ENCODE measurements at places on chromosomes 1 and 21. TPM values are rescaled to one million over a fixed set of nuclear protein-coding genes. Genes with fewer than 3 reads are reported as not detected.

GRCh38 chr1:48070396-48070750 lies 73.2 kb upstream of the TRABD2B start:
- no peak for DNase-seq
- no peak overlapping the region for H3K27ac ChIP-seq
- H3K4me1 ChIP-seq = no peaks in the 10 kb centered on the region
- no peaks in the 10 kb centered on the region for H3K36me3 ChIP-seq
- peaks cover 8% of the 10 kb centered on the region for H3K27me3 ChIP-seq

DNA sequence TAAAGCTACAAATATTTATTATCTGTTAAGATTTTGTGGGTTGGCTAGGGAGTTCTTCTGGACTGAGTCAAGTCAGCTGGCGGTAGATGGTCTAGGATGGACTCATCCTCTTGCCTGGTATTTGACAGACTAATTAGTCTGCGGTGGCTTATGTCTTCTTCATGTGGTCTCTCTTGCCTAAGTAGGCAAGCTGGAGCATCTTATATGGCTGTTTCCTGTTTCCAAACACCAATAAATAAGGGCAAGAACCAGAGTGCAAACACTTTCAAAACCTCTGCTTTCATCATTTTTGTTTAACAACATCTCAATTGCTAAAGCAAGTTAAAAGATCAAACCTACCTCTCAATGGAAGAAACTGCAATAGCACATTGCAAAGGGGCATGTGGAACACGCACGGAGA lies 484.8 kb downstream of the PTPRC start:
- H3K4me1 ChIP-seq = no peaks in the 10 kb centered on the region
- no peaks in the 10 kb centered on the region for H3K36me3 ChIP-seq
- no peaks in the 10 kb centered on the region for H3K27me3 ChIP-seq
- H3K27ac ChIP-seq = no peak overlapping the region
- peak; percentile 10 for DNase-seq

- no peak overlapping the region for H3K4me3 ChIP-seq
- peak; percentile 77 for DNase-seq
- H3K36me3 ChIP-seq = no peaks in the 10 kb centered on the region
Measured at GRCh38 chr1:22665752-22666151, 12.7 kb downstream of the C1QB start.

GRCh38 chr21:45655124-45655523 lies 11.6 kb downstream of the PCBP3 start:
- no peaks in the 10 kb centered on the region for H3K27me3 ChIP-seq
- no peaks in the 10 kb centered on the region for H3K4me1 ChIP-seq
- H3K36me3 ChIP-seq = no peaks in the 10 kb centered on the region

DNA sequence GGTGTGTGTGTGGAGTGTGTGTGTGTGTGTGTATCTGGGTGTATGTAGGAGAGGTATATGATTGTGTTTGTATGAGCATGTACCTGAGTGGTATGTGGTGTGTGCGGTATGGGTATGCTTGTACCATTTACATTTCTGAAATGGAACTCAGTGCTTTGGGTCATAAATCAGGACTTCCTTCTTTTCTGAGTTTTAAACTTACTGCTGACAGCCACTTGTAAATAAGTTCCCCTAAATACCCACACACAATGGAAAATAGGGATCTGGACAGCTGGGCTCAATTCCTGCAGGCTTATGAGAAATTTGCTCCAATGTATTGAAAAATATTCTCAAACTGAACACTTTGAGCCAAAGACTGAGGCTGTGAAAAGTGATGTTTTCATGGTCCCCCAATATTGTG lies 293.6 kb downstream of the HLX start:
- H3K36me3 ChIP-seq = no peaks in the 10 kb centered on the region
- no peak for DNase-seq
- H3K4me3 ChIP-seq = no peak overlapping the region
- H3K27ac ChIP-seq = no peak overlapping the region
- H3K4me1 ChIP-seq = no peaks in the 10 kb centered on the region

- no peaks in the 10 kb centered on the region for H3K36me3 ChIP-seq
- DNase-seq = no peak
- H3K4me3 ChIP-seq = no peak overlapping the region
- no peaks in the 10 kb centered on the region for H3K27me3 ChIP-seq
- H3K27ac ChIP-seq = peak overlapping the region; percentile 2
Measured at GRCh38 chr1:66282891-66283621, 250.9 kb upstream of the SGIP1 start.

DNA sequence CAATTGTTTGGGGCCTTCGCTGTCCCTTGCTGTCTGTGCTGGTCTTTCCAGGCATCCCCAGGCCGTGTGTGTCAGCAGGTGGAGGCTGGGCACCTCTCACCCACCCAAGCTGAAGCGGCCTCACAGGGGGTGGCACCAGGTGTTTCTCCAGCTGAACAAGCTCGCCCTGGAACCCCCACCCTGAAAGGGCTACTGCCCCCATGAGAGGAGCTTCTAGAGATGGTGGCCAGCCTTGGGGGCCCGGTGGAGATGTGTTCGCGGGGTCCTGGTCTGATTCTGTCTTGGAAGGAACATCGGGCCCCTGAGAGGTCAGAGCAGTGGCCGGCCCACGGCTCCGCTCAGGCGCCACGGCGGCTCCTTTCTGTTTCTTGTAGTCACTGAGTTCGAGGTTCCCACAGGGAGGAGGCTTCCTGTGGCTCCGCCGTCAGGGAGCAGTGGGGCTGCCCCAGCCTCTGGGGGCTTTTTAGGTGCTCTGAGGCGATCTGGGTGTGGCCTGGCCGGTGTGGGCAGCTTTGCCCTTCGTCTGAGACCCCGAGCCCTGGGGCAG lies 46.9 kb downstream of the SKI start:
- no peak for DNase-seq
- peak overlapping the region; percentile 72 for H3K27ac ChIP-seq
- H3K27me3 ChIP-seq = no peaks in the 10 kb centered on the region
- H3K36me3 ChIP-seq = no peaks in the 10 kb centered on the region
- peaks cover 100% of the 10 kb centered on the region for H3K4me1 ChIP-seq

DNA sequence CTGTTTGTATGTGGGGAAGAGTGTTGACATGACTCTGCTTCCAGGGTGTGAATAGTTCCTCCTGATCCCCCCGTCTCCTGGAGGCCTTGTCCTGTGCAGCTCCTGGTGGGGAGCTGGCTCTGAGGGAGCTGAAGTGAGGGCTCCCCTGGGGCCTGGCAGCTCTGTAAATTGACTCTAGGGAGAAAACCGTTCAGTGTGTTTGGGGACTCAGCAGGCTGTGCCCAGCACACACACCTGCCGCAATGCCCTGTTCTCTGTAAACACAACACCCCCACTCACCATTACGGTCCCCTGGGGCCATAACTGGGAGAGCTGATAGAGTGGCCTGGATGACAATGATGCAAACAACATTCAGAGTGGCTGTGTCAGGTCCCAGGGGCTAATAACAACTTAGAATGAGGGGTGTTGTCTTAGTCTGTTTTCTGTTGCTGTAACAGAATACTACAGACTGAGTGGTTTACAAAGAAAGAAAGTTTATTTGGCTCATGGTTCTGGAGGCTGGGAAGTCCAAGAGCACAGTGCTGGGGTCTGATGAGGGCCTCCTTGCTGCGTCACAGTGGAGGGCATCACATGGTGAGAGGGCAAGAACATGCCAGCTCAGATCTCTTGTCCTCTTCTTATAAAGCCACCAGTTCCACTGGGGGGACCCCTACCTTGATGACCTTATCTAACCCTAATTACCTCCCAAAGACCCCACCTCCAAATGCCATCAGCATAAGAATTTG lies 15.3 kb downstream of the ADORA1 start:
- no peaks in the 10 kb centered on the region for H3K27me3 ChIP-seq
- H3K27ac ChIP-seq = no peak overlapping the region
- H3K36me3 ChIP-seq = no peaks in the 10 kb centered on the region
- no peak for DNase-seq
- no peak overlapping the region for H3K4me3 ChIP-seq

- peaks cover 100% of the 10 kb centered on the region for H3K36me3 ChIP-seq
- no peak for DNase-seq
- H3K4me3 ChIP-seq = no peak overlapping the region
- H3K27me3 ChIP-seq = no peaks in the 10 kb centered on the region
- H3K27ac ChIP-seq = no peak overlapping the region
- no peaks in the 10 kb centered on the region for H3K4me1 ChIP-seq
Measured at GRCh38 chr1:169858467-169858866, 35.2 kb downstream of the SCYL3 start.

- no peak for DNase-seq
- H3K36me3 ChIP-seq = no peaks in the 10 kb centered on the region
- no peak overlapping the region for H3K4me3 ChIP-seq
- no peak overlapping the region for H3K27ac ChIP-seq
- H3K27me3 ChIP-seq = no peaks in the 10 kb centered on the region
Measured at GRCh38 chr1:152182944-152183361, 23.9 kb upstream of the RPTN start.

DNA sequence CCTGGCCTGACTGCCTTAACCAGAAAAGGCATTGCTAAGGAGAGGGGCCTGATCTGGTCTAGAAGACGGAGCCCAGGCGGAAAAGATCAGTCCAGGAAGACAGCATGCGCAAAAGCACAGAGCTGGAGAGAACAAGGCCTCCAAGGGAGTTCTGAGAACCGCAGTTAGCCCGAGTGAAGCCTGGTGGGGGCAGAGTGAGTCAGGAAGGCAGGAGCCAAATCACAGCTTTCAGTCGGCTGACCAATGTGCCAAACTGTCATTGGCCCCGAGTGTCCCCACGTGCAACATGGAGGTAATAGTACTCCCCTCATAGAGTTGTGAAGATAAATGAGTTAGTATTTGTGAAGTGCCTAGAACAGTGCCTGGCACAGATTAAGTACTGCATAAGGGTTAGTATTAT lies 1.2 kb upstream of the TSPAN2 start:
- no peaks in the 10 kb centered on the region for H3K36me3 ChIP-seq
- no peak overlapping the region for H3K4me3 ChIP-seq
- peaks cover 6% of the 10 kb centered on the region for H3K27me3 ChIP-seq
- peak overlapping the region; percentile 89 for H3K27ac ChIP-seq
- no peak for DNase-seq
- H3K4me1 ChIP-seq = peaks cover 38% of the 10 kb centered on the region

- no peaks in the 10 kb centered on the region for H3K36me3 ChIP-seq
- H3K27me3 ChIP-seq = no peaks in the 10 kb centered on the region
- H3K4me3 ChIP-seq = no peak overlapping the region
- no peaks in the 10 kb centered on the region for H3K4me1 ChIP-seq
- no peak for DNase-seq
- no peak overlapping the region for H3K27ac ChIP-seq
Measured at GRCh38 chr21:32122082-32122481, 156.8 kb downstream of the MIS18A start.

DNA sequence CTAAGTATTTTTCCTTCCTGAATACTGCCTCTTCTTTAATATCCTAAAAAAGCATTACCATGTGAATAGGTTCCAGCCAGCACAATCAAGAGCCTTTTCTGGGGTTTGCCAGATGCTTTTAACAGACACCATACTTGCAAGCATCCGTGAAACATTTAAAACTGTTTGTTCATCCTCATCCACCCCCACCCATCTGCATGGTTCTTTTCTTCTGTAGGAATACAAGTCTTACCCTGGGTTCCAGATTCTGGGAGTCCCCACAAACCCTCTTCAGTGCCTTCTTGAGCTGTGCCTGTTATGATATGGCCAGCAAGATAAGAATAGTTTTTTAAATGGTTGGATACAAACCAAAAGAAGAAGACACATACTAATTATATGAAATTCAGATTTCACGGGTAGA lies 354.9 kb upstream of the PLXNA2 start:
- no peak for DNase-seq
- H3K36me3 ChIP-seq = no peaks in the 10 kb centered on the region
- H3K4me1 ChIP-seq = no peaks in the 10 kb centered on the region
- no peak overlapping the region for H3K27ac ChIP-seq
- no peak overlapping the region for H3K4me3 ChIP-seq

- no peak overlapping the region for H3K27ac ChIP-seq
- H3K4me3 ChIP-seq = no peak overlapping the region
Measured at GRCh38 chr1:3316340-3316943, 138.0 kb upstream of the ARHGEF16 start.

- peaks cover 22% of the 10 kb centered on the region for H3K36me3 ChIP-seq
- no peaks in the 10 kb centered on the region for H3K4me1 ChIP-seq
- no peaks in the 10 kb centered on the region for H3K27me3 ChIP-seq
- no peak overlapping the region for H3K27ac ChIP-seq
Measured at GRCh38 chr1:61370177-61370912, 288.0 kb downstream of the NFIA start.

GRCh38 chr1:246969621-246970020 lies 37.9 kb upstream of the AHCTF1 start:
- H3K4me3 ChIP-seq = no peak overlapping the region
- no peaks in the 10 kb centered on the region for H3K36me3 ChIP-seq
- no peak for DNase-seq
- no peaks in the 10 kb centered on the region for H3K4me1 ChIP-seq
- no peak overlapping the region for H3K27ac ChIP-seq

GRCh38 chr21:42412636-42412933 lies 8.9 kb downstream of the UBASH3A start:
- H3K27me3 ChIP-seq = peaks cover 44% of the 10 kb centered on the region
- H3K4me1 ChIP-seq = no peaks in the 10 kb centered on the region
- H3K36me3 ChIP-seq = no peaks in the 10 kb centered on the region
- DNase-seq = no peak
- H3K27ac ChIP-seq = no peak overlapping the region

DNA sequence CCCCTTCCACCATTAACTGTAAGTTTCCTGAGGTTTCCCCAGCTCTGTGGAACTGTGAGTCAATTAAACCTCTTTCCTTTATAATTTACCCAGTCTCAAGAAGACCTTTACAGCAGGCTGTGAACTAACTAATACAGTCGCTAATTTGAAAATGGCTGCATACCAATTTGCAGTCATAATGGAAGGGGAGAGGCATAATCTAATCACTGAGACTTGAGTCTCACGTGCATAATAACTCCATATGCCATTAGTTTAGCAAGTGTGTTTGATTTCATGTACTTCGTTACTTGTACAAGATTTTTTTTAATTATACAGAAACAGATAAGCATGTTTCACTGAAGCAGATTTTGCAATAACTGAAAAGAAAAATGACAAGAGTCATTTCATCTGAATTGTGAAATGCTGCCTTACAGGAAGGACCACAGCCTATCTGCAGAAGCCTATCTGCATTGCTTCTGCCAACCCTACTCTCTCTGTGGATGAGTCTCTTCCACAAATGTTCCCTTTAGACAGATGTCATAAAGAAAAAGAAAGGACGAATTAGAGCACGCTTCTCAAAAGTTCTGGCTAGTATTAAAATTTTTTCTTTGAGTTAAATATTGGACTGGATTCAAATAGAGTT lies 99.1 kb downstream of the PTGER3 start:
- H3K27me3 ChIP-seq = no peaks in the 10 kb centered on the region
- no peaks in the 10 kb centered on the region for H3K4me1 ChIP-seq
- DNase-seq = no peak
- no peak overlapping the region for H3K4me3 ChIP-seq
- H3K36me3 ChIP-seq = no peaks in the 10 kb centered on the region
- no peak overlapping the region for H3K27ac ChIP-seq

GRCh38 chr1:246309247-246309884 lies 197.7 kb downstream of the SMYD3 start:
- no peak for DNase-seq
- H3K36me3 ChIP-seq = no peaks in the 10 kb centered on the region
- no peaks in the 10 kb centered on the region for H3K4me1 ChIP-seq
- H3K27ac ChIP-seq = no peak overlapping the region
- no peak overlapping the region for H3K4me3 ChIP-seq
- no peaks in the 10 kb centered on the region for H3K27me3 ChIP-seq

Gene CLDN8
- total RNA-seq = 4.1 TPM

Gene MPL
- total RNA-seq = not detected

Gene AMY2A
- total RNA-seq = not detected

Gene GJA8
- not detected for total RNA-seq

Gene OPRD1
- not detected for total RNA-seq

Gene RRP1
- total RNA-seq = 18.3 TPM

Gene HCN3
- 2.7 TPM for total RNA-seq

Gene USP24
- 40.6 TPM for total RNA-seq

All from stomach (tissue), 19 donors.